Bronchial epithelial cell (primary cell): ENCODE measurements at places on chromosomes 13 and 19.

- DNase-seq: no peak
These were observed 19.1 kb downstream of the WDR88 start for GRCh38 chr19:33150852-33151518.

GRCh38 chr19:3066482-3067049, 4.3 kb upstream of the TLE5 start:
- DNase-seq: no peak

DNA sequence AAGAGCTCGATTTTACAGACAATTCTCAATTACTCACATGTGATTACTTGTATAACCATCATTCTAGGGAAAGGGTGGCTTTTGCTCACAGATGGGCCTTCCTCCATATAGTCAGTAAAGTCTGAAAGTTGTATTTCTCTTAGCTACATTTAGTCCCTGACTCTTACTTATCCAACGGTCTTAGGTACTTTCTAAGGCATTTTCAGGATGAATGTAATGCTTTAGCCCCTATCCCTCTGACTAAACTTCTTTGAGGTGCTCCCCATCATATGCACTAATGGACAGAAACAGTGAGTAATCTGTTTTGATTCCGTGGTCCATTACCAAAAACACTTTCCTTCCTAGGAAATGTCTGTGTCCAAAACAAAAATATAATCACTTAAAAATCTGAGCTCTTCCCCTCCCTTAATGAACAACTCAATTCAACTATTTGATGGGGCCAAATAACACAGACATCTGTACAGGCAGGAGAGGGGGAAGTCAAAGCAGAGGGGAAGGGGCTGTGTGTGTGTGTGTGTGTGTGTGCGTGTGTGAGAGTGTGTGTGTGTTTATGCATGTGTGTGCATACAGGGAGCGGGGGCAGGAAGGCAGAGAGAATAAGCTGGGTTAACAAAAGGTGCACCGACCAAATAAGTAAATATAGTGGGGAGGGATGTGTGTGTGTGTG, 84.9 kb downstream of the USP12 start:
- no peak for DNase-seq

- no peak for DNase-seq
These were observed 108.2 kb upstream of the UQCRFS1 start for GRCh38 chr19:29321116-29321515.

GRCh38 chr13:48624858-48625257, 28.9 kb upstream of the CYSLTR2 start:
- DNase-seq: no peak

DNA sequence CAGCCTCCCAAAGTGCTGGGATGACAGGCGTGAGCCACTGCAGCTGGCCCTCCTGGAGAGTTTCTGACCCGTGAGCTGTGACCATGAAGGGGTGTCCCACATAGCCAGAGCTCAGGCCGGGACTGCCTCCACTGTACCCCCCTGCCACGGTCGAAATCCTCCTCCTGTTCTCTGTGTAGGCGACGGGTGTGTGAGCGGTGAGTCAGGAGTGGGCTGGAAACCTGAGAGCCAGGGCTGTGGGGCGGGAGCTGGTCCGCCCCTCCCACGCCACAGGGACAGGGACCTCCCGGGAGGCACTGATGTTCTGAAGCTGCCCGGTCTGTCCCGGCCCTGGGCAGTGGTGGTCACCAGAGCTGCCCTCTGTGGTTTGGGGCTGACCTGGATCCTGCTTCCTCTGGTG, 3.9 kb downstream of the WDR18 start:
- DNase-seq: no peak

- DNase-seq: no peak
These were observed 39.5 kb upstream of the GRTP1 start for GRCh38 chr13:113403255-113404104.

DNA sequence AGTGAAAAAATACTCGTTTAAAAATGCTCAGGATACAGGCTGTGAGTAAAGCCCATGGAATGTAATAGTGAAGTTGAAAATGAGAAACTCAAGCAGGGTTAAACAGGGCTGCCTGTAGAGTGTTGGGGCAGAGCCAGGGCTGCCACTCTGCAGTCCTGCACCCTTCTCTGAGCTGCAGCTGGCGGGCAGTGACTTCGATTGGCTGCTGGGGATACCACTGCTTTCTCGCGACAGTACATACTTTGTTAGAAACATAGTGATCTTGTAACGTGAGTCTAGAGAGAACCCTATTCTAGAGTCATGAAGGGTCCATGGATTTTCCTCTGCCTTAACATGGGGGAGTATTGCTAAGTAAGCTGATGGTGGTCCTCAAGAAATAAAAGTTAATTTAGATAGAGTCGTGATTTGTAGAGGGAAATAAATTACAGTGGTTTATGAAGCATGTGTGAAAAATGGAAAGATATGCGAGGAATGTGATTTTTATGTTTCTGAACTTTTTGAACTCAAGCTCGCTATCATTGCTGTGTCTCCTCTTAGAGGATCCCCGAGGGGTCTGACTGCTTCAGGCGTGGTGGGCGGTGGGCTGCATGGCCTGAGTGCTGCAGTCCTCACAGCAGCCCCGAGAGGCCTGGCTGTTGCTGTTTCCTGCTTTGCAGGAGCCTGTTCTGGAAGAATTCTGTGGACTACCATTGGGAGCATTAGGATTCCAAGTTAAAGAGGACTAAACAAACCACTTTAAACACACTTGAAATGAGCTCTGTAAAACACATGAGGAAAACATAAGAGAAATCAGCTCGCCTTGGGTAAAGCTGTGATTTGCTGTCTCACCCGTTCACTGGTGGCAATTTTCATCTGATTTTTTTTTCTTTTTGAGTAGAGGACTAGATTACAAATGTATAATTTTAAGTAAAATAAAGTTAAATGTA, 95.7 kb downstream of the ARHGEF7 start:
- DNase-seq: peak; percentile 61

- DNase-seq: no peak
These were observed 406.2 kb downstream of the SUCLA2 start for GRCh38 chr13:47594833-47595232.

DNA sequence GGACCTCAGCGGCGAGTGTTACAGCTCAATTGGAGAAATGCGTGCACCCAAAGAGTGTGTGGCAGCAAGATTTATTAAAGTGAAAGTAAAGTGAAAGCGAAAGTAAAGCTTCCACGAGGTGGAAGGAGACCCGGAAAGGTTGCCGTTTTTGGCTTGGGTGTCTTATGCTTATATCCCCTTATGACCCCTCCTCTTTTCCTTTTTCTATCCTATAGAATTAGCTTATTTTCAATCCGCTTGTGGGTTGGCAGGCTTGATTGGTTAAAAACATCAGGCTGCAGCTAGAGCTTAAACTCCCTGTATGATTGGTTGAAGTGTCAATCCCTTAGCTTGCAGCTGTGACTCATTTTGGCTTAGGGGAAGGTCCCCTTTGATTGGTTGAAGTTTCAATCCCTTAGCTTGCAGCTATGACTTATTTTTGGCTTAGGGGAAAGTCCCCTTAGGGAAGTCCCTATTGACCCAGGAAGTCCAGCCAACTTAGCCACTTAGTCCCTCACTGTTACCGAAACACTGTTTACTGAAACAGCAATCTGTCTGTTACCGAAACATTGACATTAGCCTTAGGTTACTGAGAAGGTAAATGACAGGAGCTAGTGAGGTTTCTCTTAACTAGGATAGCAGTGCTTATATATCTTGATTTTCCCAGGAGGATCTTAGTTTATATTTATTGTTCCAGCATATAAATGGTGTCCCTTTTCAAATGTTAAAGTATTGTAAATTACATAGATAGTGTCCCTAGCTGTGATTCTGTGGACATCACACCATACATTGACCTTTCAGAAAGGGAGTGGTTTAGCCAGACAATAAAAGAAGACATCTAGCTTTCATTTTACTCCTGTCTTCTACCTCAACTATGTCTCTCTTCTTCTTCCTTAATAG, 575.8 kb downstream of the DACH1 start:
- DNase-seq: peak; percentile 38

- no peak for DNase-seq
These were observed 930 bp downstream of the ZNF136 start for GRCh38 chr19:12163826-12164225.

- DNase-seq: no peak
These were observed 8.3 kb downstream of the LCP1 start for GRCh38 chr13:46173656-46174055.

DNA sequence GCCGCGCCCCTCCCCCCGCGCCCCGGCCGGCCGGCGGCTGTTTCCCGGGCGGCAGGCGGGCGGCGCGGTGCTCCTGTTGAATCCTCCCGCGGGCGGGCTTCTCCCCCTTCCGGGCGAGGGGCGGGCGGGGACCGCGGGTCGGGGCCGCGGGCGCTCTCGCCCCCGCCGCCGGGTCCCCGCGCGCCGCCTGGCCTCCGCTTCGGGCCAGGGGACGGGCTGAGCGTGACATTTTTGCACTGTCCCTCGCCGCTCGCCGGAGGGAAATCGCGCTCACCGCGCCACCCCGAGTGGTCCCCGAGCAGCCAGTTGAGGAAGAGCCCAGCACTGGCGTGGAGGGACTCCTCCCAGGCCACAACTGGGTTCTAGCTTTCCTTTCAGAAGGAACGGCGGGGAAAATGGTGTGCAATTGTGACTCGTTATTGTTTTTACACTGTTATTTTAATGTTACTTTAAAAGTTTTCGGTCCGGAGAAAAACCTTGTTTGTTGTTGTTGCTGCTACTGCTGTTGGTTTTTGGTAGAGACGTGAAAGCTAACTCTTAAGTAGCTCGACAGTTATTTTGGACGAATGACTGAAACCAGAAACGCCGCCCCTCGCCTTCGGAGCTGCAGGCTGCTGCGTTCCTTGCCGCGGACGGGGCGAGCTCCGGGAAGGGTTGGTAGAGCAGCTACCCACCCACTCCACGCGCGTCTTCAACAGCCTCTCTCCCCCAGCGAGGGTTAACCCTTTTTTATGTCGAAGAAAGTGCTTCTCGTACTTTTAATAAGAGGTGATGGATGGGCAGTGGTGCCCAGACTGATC, 959 bp downstream of the PDS5B start:
- DNase-seq: peak; percentile 48

DNA sequence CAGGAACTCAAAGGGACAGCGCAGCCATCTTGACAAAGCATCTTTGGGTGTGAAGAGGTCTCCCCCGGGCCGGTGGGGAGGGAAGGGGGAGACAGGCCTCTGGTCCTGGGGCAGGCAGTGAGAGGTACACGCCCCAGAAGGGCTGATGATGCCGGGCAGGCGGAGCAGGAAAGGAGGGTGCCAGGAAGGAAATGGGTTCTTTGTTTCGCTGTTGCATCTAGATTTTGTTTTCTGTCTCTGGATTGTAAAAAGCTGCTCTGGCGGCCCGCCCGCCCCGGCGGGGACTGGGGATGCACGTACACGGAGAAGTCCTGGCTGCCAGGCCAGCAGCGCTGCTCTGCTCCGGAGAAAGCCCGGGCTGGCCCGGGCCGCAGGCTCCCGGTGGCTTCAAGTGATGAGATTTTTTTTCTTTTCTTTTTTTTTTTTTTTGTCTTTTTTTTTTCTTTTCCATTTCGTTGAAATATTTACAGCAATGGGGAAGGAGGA, 13.2 kb upstream of the ASF1B start:
- peak; percentile 3 for DNase-seq

DNA sequence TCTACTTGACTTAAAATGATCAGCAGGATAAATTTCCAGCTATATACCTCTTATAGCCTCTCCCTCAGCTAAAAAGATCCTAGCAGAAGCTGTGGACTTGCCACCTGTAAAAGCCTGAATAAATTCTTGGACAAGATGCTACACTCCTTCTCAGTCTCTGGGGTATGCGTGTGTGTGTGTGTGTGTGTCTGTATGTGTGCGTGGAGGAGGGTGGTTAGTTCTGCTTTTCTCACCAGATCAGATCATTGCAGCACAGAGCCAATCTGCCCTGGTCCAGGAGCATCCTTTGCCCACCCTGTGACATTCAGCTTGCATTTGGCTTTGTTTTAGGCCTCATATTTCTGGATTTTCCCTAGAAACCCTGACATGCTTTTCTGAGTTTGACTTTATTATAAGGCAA, 438.3 kb downstream of the RFC3 start:
- no peak for DNase-seq

DNA sequence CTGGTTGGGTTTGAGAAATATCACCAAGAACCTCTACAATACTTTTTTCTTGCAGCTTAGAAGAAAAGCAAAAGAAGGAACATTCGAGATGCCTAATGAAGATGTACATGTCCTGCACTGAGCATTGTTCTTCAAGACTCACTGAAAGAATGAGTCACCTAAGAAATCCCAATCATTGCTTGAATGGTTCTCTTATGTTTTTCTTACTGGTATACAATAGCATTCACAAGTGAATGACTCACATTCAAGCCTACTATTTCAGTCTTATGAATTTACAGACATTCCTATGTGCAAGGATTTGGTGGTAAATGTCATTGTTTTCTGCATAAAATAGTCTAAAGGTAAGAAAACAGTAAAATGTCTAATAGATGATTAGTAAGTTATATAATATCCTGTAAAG, 594.6 kb downstream of the PCDH9 start:
- DNase-seq: peak; percentile 93

- DNase-seq: no peak
These were observed 130.5 kb downstream of the LMO7 start for GRCh38 chr13:75766636-75767035.

GRCh38 chr19:23817519-23817918, 58.8 kb upstream of the ZNF681 start:
- peak; percentile 25 for DNase-seq

GRCh38 chr13:81957121-81957520, 1616.2 kb upstream of the SPRY2 start:
- DNase-seq: no peak

DNA sequence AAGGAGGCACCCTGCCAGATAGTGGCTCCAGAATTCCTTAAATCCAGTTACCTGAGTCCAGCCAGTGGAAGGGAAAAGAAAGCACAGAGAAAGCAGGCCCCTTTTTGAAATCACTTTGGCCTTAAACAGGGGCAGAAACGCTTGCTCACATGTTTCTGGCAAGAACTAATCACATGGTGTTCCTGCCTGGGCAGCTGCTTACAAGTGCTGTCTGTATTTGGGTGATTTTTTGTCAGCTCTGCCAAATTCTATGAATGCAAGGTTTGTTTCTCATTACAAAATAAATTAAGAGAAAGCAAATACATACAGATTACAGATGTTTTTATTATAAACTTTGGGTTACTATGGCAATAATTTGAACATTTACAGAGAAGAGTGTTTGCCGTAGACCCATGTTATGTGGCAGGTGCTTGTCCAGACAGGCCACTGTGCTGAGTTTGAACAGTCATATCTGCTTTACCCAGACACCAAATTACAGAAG, 1237.8 kb downstream of the SLITRK5 start:
- peak; percentile 72 for DNase-seq

GRCh38 chr13:66803013-66803807, 426.9 kb downstream of the PCDH9 start:
- DNase-seq: no peak

- peak; percentile 37 for DNase-seq
These were observed 6.3 kb downstream of the ERICH4 start for GRCh38 chr19:41449079-41449864.
